ENCODE measurements at places on chromosomes 13 and 19.
A peak's percentile ranks its signal among the peaks of the same experiment; 100 is the strongest.

- no peak for DNase-seq
Observed at GRCh38 chr19:35673121-35673804, 6.9 kb downstream of the UPK1A start.

GRCh38 chr19:5092481-5092843, 123.5 kb downstream of the KDM4B start:
- no peak for DNase-seq

- DNase-seq: no peak
Observed at GRCh38 chr13:87944038-87944437, 272.9 kb downstream of the SLITRK5 start.

DNA sequence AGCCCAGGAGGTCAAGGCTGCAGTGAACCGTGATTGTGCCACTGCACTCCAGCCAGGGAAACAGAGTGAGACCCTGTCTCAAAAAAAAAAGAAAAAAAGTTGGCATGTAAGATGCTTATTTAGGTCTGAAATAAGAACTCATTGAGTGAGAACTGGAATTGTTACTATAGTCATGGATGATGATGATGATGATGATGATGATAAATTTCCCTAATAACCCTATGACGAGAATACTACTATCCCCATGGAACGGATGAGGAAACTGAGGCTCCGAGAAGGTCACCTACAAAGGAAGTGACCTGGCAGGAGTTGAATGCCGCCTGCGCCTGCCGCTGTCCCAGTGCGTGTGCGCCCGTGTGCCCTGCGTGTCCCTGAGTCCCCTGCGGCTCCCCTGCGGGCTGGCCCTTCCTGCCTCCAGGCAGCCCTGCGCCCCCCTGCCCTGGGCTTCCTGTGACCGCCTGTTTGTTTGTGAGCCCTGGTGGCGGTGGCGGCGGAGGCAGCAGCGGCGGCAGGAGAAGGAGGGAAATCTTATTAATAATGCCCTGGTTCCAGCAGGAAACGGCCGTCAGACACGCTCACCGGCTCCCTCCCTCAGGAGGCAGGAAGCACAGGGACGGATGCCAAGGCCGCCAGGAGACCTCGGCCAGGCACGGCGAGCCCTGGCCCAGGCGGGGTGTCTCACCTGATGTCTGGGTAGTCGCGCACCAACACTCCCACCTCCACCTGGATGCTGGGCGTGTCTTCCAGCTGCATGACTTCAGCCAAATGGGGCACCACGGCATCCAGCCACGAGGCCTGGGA, 29.6 kb downstream of the EXOC3L2 start:
- peak; percentile 2 for DNase-seq

DNA sequence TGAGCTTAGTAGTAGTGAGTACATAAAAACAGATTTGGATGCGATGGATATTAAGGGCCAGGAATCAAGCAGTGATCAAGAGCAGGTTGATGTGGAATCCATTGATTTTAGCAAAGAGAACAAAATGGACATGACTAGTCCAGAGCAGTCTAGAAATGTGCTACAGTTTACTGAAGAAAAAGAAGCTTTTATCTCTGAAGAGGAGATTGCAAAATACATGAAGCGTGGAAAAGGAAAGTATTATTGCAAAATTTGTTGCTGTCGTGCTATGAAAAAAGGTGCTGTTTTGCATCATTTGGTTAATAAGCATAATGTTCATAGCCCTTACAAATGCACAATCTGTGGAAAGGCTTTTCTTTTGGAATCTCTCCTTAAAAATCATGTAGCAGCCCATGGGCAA, 11.4 kb downstream of the CHAMP1 start:
- no peak for DNase-seq

DNA sequence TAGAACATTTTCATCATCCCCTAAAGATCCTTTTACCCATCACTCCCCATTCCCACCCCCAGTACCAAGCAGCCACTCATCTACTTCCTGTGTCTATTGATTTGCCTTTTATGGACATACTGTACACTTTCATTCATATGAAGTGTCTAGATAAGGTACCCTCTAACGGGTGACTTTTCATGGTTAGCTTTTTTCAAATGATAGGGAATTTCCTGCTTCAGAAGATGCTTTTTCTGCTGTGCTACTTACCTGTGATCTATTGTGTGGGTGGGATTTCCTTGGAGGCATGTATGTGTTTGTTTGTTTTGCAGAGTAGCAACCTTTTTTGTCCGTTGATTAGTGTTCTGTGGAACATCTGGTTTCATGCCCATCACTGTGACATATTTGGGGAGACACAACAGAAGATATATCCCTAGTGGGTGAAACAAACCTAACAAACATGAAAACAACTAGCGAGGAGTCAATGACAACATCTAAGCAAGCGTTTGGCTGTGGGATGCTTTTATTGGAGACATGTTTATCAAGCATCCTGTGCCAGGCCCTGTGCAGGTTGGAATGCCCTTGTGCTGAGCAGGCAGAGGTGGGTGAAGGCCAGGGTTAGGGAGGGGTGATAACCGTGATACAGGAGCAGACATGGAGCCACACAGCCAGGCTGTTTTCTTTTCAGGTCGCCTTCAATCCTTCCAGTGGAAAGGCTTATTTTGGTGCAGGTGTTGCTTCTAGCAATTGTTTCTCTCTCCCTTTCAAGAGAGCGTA, 17.6 kb downstream of the SPINT2 start:
- DNase-seq: no peak

GRCh38 chr19:6084821-6085220, 25.5 kb downstream of the RFX2 start:
- DNase-seq: no peak

DNA sequence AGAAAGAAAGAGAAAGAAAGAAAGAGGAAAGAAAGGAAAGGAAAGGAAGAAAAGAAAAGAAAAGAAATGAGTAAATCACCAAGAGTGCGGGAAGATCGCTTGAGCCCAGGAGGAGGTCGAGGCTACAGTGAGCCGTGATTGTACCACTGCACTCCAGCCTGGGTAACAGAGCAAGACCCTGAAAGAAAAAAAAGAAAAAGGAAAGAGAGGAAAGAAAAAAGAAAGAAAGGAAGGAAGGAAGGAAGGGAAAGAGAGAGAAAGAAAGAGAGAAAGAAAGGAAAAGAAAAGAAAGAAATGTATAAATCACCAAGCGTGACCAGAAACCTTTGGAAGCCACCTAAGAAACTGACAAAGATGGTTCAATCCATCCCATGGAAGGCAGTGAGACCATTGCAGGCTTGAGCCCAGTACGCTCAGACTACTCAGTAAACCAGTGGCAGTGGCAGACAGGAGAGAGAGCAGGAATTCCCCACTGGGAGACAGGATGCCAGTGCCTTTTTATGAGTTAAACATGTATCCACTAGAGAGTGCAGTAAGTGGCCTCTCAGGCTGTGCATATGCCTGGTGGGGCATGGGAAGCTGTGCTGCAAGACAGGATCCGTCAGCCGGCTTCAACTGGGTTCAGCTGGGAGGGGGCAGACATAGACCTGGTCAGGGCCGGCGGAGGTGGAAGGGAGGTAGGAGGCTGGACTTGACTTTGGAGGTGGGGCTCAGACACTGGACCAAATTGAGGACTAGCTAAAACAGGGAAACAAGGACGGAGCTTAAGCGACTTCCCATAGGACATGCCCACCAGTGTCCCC, 4.8 kb downstream of the GPR42 start:
- no peak for DNase-seq

DNA sequence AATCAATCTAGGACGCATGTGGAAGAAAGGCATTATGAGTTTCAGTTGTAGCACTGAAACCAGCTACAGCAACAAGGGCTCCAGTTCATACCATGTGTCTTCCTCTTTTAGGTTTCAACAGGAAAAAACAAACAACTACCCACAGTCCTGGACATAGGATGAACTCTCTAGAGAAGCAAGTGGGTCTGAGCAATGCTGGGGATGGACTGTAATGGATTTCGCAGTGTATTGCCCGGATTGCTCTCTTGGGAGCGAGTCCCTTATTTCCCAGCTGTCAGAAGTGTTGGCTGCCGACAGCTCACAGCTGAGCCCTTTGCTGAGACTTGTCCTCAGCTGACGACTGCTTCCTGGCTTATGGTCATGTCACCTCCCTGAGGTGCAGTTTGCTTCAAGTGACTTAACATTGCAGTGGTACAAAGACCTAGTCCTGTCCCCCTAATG, 12.1 kb upstream of the MYCBP2 start:
- no peak for DNase-seq

GRCh38 chr19:39473443-39473960, 7.1 kb upstream of the TIMM50 start:
- DNase-seq: no peak

GRCh38 chr19:5932146-5932545, 18.1 kb downstream of the CAPS start:
- no peak for DNase-seq

DNA sequence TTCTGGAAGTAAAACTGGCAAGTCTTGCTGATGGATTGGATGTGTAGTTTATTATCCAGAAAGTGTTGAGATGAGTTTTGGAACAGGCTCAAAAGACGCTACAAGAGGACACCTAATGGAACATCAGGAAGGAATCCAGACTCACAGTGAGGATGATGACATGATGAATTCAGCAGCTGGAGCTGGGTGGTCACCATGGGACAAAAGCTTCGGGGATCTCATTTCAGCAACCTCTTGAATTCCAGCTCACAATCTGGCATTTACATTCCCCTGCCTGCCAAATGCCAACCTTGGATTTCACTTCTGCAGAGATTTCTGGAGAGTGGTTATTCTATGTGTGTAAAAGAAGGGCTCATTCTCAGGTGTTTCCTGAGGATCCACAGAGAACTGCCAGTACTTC, 288.0 kb upstream of the TMTC4 start:
- no peak for DNase-seq

GRCh38 chr19:10316229-10317044, 622 bp upstream of the FDX2 start:
- no peak for DNase-seq

DNA sequence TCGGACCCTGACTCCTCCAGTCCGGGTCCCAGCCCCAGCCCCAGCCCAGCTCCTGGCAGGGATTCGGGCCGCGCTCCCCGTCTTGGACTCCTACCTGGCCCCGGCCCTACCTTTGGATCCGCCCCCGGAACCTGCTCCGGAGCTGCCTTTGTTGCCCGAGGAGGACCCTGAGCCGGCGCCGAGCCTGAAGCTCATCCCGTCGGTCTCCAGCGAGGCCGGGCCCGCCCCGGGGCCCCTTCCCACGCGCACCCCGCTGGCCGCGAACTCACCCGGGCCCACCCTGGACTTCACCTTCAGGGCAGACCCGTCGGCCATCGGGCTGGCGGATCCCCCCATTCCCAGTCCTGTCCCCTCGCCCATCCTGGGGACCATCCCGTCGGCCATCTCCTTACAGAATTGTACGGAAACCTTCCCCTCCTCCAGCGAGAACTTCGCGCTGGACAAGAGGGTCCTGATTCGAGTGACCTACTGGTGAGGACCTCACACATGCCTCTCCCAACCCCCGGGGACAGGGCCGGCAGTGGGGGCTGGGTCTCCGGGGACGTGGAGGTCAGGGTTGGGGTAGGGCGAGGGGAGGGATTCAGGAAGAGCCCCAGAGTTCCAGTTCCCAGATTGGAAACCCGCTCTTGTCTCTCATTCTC, 732 bp downstream of the SELENOV start:
- DNase-seq: no peak

- DNase-seq: no peak
Observed at GRCh38 chr13:33351319-33351718, 65.8 kb upstream of the STARD13 start.

- no peak for DNase-seq
Observed at GRCh38 chr13:87358319-87358718, 312.9 kb upstream of the SLITRK5 start.

DNA sequence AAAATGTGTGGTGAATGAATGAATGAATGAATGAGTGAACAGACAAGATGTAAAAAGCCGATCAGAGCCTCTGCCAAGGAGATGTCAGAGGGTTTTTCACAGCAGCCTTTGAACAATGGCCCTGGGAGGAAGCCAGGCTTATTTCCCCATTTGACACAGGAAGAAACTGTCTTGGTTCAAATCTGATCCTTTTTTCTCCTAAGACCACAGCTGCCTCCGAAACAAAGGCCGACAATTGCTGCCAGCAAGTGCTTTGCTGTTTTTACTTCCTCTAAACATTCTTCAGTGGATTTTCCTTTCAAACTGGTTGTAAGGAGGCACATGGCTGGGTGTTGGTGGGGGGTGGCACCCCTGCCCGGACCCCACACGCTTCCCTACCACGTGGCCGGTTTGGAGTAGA, 44.2 kb upstream of the HOMER3 start:
- no peak for DNase-seq

GRCh38 chr19:10776900-10777650, 58.9 kb downstream of the TMED1 start:
- DNase-seq: no peak

GRCh38 chr19:16889366-16889882, 625 bp downstream of the F2RL3 start:
- peak; percentile 84 for DNase-seq

GRCh38 chr13:31923134-31923763, 108.3 kb upstream of the FRY start:
- peak; percentile 42 for DNase-seq

DNA sequence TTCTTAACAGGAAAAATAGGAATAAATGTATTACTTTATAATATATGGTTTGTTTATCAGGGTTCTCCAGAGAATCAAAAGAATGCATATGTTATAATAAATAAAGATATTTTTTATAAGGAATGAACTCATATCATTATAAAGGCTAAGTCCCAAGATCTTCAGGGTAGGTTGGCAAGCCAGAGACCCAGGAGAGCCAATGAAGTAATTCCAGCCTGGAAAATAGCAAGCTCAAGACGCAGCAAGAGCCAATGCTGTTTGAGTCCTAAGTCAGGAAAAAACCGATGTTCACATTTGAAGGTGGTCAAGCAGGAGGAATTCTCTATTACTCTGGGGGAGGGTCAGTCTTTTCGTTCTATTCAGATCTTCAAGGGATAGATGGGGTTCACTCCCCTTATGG, 490.0 kb downstream of the PCDH20 start:
- no peak for DNase-seq

DNA sequence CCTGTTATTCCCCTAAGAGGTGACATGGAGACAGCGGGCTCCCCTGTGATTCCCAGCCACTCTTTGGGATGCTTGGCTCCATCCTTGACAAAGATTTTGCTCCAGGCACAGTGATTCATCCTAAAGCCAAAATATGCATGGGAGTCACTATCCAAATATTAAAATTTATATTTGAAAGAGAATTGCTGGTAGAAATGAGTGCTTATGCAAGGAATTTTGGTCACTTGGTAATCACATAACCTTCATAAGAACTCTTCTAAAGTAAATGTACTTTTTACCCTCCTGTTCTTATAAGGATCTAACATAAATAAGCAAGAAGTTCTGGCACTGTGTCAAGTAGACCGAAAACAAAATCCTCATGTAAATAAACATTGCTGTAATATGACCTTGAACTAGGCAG, 385.8 kb downstream of the ITGBL1 start:
- DNase-seq: no peak

GRCh38 chr13:23945612-23946011, 48.3 kb upstream of the C1QTNF9B start:
- DNase-seq: no peak

DNA sequence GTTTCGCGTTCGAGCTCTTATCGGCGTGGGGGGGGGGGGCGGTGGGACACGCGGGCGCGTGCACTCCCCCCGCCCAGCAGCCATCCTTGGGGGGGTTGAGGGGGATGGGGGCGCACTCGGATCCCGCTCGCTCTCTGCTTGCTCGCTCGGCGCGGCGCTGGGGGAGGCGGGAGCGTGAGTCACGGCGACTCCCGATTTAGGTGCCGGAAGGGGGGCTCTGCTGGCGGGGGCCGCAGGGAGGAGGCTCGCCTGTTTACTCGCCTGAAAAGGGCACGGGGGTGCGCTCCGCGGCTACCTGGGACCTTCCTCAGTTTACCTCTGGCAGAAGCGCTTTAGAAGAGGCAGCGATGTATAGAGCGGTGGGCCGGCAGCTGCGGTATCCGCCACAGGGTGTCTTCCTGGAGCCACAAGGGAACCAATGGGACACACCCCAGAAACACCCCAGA, 1.1 kb upstream of the PDE4A start:
- no peak for DNase-seq

GRCh38 chr19:38880882-38881609, 3.0 kb upstream of the RINL start:
- DNase-seq: no peak
